ENCODE measurements at places on chromosomes 4 and X. TPM values are rescaled to one million over a fixed set of nuclear protein-coding genes. Genes with fewer than 3 reads are reported as not detected.

The IL2 gene
- 976 TPM for total RNA-seq

GRCh38 chr4:8702020-8702495 is 109.5 kb downstream of the CPZ start:
- no peak for DNase-seq

DNA sequence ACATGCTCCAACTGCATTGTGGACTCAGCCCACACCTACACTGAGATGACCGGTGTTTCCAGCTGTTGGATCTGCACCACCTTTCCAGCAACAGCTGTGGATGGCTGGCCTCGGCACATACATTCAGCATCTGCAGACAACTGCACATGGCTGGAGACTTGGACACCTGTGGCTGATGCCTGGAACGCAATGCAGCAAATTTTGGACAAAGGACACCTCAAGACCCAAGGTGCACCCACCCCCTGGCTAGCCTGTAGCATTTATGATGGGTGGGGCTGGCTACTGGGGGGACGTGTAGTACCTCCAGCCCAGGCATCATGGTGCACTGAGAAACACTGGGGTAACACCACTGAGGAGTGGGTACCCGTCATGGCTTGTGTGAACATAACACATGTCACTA is 57.3 kb upstream of the CCDC149 start:
- no peak for DNase-seq

- peak; percentile 90 for DNase-seq
Measured at GRCh38 chr4:108036213-108036612, 46.5 kb downstream of the HADH start.

GRCh38 chr4:141763374-141763773 is 127.0 kb downstream of the IL15 start:
- no peak for DNase-seq

DNA sequence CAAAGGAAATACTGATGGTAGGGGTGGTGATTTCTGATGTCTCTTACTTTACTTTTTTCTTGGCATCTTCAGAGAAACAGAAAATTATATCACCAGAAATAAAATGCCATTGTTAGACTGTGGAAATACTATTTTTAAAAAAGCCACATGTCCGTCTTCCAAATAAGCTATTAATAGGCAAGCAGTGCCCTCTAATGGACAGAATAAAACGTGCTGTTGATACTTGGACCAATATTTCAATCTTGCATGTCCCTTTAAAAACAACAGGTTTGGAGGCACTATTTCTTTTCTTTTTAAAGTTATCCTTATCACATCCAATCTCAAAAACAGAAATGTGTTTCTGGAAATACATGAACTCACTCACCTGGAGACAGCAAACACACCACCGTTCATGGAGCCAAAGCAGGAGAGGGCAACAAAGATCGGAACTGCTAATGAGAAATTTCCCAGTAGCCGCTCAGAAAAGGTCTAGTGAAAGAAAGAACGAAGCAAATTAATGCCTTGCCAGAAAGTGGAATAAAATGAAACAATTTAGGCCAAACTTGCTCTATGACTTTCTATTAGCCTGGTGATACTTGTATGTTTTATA is 59.2 kb downstream of the SLC7A11 start:
- no peak for DNase-seq

GRCh38 chr4:158395343-158395742 is 126.3 kb upstream of the RXFP1 start:
- no peak for DNase-seq

The C1QTNF7 gene
- not detected for total RNA-seq

DNA sequence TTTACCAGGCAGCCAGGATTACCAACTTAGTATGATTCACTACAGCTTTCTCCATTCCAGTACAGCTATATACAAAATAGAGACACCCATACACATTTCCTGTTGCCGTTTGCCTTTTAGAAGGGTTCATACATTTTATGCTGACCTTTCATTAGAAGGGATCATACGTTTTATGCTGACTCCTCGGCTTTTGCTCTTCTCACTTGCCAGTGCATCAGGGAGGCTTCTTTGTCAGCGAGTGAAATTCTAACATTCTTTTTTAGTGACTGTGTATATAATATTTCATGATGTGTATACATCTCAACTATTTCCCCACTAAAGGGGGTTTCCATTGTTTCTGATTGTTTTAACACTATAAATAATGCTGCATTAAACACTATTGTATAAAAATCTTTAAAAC is 552.6 kb downstream of the TRIML1 start:
- DNase-seq, result no peak

- no peak for DNase-seq
Measured at GRCh38 chr4:101191302-101192098, 155.8 kb downstream of the PPP3CA start.

The HMGB3 gene
- 32.8 TPM for total RNA-seq

- no peak for DNase-seq
Measured at GRCh38 chr4:995311-996026, 2.3 kb upstream of the SLC26A1 start.

- no peak for DNase-seq
Measured at GRCh38 chr4:16264798-16265197, 38.5 kb upstream of the TAPT1 start.

Data from activated CD4-positive, alpha-beta T cell treated with anti-CD3 and anti-CD28 coated beads, Interleukin-2, amount 10 ng/mL, durations not matched to agents 24 days and 14 days (primary cell).